Activated CD8-positive, alpha-beta memory T cell treated with anti-CD3 and anti-CD28 coated beads for 1 hour (primary cell): ENCODE measurements at places on chromosomes 4 and X.

- DNase-seq = no peak
These were observed 101.5 kb downstream of the MGST2 start for GRCh38 chr4:139767168-139767567.

DNA sequence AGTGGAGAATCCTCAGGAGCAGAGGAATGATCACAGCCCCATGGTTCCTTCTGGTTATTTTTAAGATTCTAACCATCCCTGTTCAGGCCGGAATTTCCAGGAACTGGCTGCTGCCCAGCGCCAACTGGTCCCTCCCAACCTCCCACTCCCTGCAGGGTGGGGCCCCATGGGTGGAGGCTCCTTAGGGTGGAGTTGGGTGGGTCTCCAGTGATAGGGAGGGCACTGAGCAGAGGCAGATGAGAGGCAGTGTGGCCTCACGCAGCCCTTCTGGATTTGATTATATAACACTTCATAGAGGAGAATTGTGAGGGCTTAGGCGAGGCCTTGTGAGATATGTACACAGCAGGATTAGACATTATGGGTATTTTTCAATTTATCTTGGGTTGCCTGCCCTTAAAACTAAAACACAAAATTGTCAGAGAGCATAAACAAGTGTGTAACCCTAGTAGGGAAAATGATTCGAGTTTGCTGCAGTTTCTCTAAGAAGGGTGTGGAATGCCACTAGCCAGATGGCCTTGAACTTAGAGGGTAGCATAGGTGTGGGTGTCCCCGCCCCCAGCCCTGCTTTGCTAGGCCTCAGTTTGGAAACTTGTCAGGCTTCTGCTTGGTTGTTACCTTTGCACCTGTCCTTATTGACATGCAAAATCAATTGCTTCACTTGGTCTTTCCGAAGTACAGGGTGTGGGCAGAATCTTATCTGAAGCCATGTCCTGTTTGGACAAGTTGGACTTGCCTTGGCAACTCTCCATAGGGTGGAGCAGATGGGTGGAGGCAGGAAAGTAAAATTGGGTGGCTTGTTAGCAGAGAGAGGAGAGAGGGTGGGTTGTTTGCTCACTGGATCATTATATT, 9.4 kb downstream of the KLF3 start:
- no peak for DNase-seq

GRCh38 chr4:153497091-153497531, 31.0 kb downstream of the TMEM131L start:
- DNase-seq = peak; percentile 31

- DNase-seq = no peak
These were observed 23.6 kb downstream of the NOP14 start for GRCh38 chr4:2939383-2940243.

- DNase-seq = no peak
These were observed 15.8 kb downstream of the BCAP31 start for GRCh38 chrX:153708415-153708814.

- peak; percentile 36 for DNase-seq
These were observed 2.3 kb upstream of the NR3C2 start for GRCh38 chr4:148444296-148445070.

DNA sequence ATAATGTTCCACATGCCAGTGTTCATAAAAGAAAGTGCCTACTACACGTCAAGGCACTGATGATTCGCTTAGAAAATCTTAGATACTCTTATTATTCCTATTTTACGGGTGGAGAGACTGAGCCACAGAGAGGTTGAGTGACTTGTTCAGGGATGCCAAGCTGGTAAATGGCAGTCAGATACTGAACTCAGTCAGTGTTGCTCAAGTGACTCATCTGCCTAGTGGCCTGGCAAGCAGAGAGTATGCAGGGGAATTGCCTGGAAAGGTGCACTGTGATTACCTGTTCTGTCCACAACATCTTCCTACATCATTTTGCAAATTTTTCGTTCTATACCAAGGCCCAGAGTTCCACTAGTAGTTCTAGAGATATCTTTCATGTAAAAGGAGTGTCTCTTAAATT, 68.4 kb downstream of the RAPGEF2 start:
- no peak for DNase-seq

GRCh38 chr4:21032089-21032645, 331.9 kb downstream of the PACRGL start:
- DNase-seq = no peak

GRCh38 chr4:81673961-81674360, 202.3 kb upstream of the RASGEF1B start:
- DNase-seq = no peak

DNA sequence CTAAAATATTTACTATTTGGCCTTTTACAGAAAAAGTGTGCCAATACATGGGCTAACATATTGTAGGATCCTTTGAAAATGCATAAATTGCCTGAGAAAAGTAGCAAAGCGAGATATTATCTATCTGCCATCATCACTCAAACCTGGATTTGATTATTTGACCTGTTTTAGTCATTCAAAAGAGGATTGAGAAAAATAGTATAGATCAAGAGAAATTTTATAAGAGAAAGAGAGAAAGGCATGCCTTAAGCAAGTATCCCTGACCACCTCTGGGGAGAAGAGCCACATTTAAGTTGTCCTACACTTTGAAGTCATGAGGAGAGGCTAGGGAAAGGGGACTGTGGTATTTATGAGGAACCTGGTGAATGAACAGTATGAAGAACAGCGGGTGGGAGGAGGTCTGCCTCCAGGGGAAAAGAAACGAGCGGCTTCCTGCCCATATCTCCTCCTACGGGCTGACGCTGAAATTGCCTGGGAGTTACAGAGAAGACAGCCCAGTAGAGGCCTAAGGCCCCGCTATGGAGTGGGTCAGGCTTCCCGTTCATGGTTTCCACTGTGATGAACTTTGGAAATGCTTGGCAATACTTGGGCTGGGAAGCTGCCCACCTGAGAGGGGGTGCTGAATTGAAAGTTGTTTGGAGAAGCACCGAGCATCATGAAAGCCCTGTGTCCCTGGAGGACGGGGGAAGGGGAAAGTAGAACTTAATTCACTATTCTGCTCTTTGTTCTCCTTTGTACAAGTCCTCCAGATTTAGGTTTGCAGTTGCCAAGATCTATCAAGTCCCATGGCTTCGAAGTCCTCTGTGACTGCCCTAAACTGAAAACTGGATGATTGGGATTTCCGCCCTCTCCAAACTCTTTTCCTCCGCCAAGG, 106.9 kb upstream of the ACSL4 start:
- no peak for DNase-seq

DNA sequence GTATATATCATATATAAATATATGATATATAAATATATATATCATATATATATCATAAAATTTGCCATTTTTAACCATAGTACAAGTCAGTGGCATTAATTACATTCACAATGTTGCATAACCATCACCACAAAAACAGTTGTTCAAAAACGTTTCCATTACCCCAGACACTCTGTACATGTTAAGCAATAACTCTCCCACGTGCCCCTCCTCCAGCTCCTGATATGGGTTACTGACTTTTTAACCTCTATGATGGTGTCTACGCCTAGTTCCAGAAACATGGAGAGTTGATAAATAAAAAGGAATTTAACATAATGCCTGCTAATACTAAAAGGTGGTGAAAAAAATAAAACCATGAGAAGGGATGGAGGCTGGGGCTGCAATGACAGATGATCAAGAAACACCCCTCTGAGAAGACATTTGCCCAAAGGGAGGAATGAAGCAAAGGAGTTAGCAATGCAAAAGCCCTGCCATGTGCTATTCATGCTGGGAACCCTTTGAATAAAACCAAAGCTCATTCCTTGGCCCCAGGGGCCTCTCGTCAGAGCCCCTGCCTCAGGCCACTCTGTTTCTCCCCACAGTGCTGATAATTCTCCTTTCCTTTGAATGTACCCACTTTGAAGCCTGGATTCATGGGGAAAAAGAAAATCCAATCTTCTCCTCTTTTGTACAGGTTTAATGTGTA, 144.3 kb downstream of the NWD2 start:
- no peak for DNase-seq

- DNase-seq = no peak
These were observed 13.7 kb downstream of the RASSF6 start for GRCh38 chr4:73606465-73606974.

DNA sequence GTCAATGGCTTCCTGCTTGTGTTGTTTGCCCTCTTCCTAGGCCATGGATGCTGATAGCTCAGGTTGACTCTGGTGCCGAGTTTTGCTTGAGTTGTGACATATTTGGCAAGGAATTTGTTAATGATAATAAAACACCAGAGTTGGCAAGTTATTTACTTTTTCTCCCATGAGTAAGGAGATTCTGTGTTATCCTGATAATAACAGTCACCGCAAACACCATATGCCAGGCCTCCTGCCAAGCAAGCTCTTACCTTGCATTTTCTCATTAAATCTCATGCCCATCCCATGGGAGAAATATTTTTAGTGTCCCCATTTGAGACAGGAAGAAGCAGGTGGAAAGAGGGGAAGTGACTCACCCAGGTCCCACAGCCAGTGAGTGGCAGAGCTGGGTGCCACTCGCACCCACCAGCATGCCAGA, 67.4 kb upstream of the CLCN4 start:
- no peak for DNase-seq

- no peak for DNase-seq
These were observed 41.7 kb upstream of the FRMD7 start for GRCh38 chrX:132169554-132169953.

DNA sequence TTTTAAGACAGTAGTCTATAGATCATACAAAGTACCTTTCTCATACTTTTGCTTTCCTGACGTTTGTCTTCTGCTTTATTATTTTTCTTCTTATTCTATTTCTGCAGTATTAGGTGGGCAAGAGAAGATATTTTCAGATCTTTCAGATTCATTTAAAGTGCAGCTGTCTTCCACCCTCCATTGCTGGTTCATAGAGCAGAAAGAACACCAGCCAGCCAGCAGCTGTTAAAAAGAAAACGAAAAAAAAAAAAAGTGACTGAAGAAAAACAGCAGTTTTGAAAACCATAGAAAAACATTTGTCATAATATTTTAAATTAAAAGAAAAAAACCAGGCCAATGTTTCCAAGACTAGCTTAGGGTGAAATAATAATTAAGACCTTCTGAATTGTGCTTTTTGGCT, 42.9 kb downstream of the SMAD1 start:
- DNase-seq = no peak

DNA sequence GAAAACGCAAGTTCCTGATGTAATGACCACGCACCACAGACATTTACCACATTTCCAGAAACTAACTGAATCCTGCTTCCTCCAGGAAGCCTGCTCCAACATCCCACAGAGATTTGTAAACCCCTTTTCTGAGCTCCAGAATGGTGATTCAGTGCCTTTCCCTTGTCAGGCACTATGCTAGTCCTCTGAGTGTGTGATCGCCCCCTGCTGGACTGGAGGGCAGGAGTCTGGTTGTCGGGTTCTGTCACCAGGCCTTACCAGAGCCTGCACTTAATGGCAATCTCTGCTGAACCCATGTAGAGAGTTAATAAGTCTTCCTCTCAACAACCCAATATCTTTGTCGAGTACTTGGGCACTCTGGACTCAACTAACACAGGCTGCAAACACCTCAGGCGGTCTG, 14.5 kb upstream of the KDM5C start:
- no peak for DNase-seq

- no peak for DNase-seq
These were observed 71.0 kb upstream of the BMP2K start for GRCh38 chr4:78704981-78705683.

DNA sequence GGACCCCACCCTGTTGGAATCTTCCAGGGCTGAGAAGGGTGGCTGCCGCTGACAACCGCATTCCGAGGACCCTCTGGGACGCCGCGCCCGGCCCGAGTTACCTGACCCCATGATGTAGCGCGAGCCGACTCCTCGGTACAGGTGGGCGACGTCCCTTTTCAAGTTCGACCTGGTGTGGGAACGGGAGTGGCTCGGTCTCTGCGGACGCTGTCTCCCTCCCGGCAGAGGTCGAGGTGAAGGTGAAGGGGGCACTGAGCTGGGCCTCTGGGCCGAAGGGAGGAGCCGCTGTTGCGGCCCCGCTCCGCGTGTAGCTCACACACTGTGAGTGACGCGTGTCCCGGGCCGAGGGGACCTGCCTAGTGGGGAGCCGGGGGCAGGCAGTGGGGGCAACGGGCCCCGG, 4.5 kb downstream of the GTPBP6 start:
- no peak for DNase-seq

GRCh38 chr4:163988865-163989264, 494.4 kb downstream of the TMA16 start:
- DNase-seq = no peak

DNA sequence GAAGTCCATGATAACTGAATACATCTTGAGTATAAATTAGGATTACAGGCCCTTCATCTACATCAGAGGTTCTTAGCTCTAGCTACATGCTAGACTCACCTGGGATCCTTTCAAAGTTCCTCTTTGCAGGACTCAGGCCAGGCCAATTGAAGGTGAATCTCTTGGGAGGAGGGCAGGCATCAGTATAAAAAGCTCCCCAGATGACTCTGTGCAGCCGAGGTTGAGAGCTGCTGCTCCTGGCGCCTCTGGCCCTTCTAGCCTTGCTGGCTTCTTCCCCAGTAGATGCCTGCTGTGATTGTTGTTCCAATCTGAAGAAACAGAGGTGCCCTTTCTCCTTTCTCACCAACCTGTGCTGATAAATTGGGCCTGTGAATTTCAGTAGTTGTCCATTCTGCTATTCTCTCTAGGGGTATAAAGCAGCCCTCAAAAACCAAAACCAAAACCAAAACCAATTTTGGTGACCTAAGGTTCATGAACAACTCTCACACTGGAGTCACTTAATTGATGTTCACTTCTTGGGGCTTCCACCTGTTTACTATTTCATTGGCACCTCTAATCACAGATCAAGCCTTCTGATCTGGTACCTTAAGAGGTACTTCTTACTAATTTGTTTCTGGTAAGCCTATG, 78.7 kb downstream of the SUPT20HL2 start:
- no peak for DNase-seq

DNA sequence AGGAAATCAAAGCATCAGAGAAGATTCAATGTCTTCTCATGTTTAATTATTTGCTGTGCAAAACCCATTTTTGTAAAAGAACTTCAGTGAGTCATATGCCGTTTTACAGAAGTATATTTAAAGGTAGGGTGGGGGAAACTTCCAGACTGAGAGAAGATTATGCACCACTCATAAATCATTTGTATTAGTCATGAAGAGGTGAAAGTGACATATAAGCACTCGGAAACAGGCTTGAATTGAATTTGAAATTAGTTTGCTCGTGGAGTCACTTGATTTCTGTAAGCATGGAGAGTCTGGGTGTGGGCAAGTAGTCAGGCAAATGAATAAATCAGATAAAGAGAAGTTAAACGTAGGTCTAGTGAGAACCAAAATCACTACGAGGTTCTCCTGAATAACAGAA, 335.1 kb downstream of the ANK2 start:
- no peak for DNase-seq

DNA sequence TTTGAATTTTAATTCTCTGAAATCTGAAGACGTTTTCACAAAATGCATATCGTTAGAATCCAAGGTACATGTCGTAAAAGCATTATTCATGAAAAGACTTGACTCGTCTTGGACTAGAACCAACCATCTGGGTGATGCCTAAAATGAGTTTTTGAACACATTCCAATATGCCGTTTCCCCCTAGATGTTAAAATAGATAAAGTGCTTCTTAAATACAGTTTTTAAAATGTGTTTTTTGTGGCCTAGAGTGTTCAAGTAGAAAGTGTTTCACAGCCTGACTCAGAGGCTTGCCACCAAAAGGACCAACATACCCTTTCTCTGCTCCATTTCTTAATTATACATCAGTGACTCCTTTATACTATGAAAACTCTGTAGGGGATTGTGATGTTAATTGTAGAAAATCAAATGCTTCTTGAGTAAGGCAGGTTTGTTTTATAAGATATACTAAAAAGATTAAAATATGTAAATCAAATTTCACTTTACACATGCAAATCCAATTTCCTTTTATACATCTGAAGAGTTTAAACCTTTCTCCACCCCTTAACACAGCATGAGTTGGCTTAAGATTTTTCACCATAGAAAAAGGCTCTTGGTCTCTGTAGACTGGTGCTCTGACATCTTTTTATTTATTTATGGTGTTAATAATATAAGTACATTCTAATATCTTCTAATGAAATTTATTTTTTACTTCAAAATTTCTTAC, 48.4 kb downstream of the PRKG2 start:
- DNase-seq = no peak
